ENCODE measurements at places on chromosomes 5 and 9.

DNA sequence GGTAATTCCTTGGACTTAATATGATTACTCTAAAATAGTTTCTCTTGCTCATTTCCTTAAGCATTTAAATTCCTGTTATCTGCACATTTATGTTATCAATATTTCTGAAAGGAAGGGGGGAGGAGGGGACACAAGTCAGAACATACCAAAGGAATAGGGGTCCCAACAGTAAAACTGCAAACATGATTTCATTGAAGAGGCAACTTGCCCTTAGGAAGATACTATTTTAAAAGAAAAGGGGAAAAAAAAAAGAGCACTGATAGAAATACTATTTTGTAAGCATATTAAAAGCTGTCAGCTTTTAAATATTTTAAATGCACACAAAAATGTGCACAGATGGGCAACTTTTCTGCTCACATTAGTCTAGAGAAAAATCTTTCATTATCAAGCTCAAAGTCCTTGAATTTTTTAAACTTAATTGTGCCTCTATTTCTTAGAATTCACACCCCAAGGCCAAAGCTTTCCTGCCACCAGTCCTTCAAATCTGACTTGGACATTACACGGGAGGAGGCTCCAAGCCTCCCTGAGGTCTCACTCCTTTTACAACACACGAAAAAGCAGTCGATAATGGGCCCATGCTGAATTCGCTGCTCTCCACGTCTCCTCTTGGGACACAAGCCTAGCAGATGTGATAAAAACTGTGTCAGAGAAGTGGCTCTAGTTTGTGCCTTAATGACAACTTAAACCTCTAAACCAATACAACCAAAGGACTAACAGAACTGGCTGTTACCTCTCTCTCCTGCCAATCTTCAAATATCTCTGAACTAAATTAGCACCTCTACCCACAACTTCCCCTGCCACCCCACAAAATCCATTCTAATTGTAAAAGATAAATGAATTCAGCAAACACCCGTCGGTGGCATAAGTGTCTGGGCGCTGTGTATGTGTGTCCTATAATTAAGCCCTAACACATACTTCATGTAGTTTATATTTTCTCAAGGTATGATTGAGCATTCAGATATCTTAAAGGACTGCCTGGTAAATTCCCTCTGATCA lies 154.3 kb downstream of the DENND1A start:
- no peak for DNase-seq

GRCh38 chr9:131621551-131622358 lies 76.4 kb downstream of the PRRT1B start:
- no peak for DNase-seq

DNA sequence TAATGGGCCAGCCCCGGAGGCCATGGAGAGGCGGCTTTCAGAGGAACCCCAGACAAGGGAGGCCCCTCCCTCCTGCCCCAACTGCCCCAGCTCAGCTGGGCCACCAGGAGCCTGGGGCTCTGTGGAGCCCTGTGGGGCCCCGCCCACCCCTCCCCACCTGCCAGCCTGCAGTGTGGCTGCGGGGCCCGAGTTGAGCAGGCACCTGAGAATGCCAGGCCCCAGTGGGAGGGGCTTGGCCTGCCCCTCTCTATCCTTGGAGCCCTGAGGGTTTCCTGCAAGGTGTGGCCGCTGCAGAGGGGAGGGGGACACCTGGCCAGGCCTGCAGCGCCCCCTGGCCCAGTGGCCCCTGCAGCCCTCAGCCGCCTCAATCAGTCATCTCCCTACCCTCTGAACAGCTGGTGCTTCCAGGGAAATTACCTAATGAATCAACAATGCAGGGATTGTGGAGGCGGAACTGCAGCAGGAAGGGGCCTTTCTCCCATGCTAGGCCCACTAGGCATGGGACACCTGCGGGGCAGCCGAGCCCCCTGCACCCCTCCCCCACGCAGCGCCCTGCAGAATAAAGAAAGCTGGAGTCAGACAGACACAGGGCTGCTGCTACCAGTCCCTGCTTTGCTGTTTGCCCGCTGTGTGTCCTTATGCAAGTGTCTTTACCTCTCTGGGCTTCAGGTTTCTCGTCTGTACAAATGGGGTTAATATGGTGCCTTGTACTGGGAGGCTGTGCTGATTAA lies 48.0 kb downstream of the LMX1B start:
- no peak for DNase-seq

DNA sequence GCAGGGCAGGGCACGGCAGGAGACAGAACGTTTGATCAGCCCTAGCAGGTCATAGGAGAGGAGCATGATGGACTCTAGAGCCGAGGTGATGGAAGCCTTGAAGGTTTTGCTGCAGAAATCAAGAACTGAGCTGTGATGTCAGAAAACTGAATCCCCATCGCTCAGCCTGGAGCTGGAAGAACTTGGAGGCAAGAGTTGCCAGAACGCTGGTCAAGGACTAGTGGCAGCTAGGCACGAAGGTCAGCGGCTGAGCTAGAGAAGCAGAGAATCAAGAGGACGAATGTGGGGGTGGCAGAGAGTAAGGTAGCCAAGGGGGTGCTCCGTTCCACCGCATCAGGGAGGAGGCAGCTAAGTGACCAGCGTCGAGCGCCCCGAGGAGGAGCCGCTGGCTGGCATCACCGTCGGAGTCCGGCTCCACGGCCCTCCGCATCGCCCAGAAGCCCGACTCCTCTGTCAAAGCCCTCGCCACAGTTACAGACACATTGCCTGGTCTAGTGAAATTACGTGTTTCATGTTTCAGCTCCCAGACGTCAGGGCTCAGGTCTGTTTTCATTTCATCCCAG lies 1.2 kb upstream of the GALNT10 start:
- no peak for DNase-seq

- no peak for DNase-seq
These were observed 900 bp downstream of the RGS7BP start for GRCh38 chr5:64506567-64507263.

- peak; percentile 7 for DNase-seq
These were observed 56.6 kb downstream of the WHRN start for GRCh38 chr9:114448706-114449105.
